ENCODE measurements at places on chromosomes 7 and 10.
A peak's percentile ranks its signal among the peaks of the same experiment; 100 is the strongest.

DNA sequence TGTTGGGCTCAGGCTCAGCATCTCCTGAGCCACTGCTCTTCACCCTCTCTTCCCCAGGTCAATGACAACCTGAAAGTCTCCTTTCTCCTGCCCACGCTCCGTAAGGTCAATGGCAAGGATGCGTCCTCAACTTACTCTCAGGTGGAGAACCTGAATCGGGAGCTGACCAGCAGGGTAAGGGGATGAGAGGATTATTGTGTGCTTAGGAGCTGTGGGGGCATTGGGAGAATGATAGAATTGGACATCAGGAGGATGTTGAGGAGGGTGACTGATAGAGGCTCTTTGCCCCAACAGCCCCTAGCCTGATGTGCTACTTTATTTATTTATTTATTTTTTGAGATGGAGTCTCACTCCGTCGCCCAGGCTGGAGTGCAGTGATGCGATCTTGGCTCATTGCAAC, 1.3 kb downstream of the LRWD1 start:
- DNase-seq: no peak

GRCh38 chr7:45363669-45364068, 206.1 kb downstream of the RAMP3 start:
- no peak for DNase-seq

DNA sequence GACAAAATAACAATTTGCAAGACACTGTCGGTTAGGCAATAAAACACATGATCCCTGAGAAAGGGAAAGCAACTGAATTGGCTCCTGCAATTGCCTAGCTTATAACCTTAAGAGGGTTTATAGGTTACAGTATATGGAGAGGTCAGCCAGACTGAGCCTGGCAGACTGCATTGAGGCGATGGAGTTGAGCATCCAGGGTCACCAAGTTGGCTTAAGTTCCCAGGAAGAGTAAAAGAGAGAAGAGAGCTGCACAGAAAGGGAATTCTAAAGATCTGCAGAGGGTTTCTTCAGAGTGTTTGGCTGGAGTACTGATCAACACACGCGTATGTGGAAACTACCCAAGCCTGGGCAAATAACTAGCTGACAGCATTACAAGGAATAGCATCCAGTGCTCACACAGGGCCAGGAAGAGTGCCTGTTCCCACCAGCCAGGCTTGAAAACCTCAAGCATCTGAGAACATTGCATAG, 11.2 kb downstream of the ANKMY2 start:
- DNase-seq: no peak

DNA sequence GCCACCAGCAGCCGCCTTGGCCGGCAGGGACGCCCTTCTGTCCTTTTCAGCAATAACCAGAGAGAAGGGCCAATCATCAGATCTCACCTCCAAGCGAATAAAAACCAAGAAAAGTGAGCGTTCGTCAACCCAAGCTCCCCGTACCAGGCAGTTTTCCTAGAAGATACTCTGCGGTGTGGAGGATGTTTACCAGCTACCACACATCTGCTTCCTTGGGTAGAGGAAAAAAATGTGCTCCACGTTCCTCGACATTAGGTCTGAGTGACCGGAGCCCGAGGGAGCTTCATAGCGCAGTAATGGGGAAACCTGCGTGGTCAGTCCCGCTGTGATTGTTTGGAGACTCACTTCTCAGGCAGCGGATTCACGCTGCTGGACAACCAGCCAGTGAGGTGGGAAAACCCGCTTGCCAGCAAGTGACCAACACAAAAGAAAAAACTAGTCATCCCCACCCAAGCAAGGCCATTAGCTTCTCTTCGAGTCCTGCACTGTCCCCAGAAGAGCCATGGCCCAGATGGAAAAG, 73.0 kb downstream of the ZRANB1 start:
- DNase-seq: no peak

DNA sequence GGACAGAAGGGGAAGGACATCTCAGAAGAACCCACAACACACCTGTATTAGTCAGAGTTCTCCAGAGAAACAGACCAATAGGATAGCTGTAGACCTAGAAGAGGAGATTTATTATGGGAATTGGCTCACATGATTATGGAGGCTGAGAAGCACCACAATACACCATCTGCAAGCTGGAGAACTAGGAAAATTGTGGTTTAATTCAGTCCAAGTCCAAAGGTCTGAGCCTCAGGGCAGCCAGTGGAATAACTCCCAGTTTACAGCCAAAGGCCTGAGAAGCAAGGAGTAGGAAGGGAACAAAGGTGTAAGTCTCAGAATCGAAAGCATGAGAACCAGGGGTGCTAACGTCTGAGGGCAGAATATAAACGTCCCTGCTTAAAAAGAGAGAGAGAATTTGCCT, 99.6 kb upstream of the AUTS2 start:
- DNase-seq: no peak

GRCh38 chr7:72278550-72278949, 133.6 kb downstream of the CALN1 start:
- no peak for DNase-seq

GRCh38 chr7:66669088-66669487, 40.4 kb downstream of the KCTD7 start:
- DNase-seq: no peak

- no peak for DNase-seq
These were observed 85.6 kb upstream of the SHH start for GRCh38 chr7:155897758-155898386.

DNA sequence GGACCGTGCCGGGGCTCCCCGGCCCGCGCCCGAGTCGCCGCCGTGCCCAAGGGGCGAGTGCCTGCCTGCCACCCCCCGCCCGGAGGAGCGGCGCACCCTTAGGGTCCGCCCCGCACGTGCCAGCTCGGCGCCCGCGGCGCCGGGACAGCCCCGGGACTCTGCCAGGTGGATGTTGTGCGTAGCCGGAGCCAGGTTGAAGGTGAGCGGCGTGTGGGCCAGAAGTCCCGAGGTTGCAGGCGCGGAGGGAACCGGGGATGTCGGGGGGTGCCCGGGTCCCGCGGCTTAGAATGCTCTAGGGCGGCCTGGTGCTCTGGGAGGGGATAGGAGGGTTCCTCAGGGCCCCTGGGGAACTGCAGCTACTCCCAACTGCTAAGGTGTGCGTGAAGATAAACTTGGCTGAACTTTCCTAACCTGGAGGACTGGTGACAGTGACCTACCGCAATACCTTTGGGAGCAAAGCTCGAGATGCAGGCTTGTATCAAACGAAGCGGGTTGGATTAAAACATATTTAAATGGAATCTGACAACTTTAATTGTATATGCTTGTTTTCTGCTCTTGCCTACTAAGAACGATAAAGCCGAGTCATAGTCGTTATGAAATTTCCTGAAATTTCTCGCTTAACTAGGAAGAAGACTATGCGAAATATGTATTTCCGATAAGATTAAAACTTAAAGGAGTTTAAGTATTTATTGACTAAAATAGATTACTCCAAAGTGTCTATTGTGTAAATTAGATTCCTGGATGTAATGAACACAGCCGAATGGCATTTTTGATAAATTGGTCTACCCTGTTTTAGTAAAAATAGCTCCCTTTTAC, at the start of gene CUX1:
Gene CUX1, plus strand, starts transcription at position 156 of the 816 bp plus-strand sequence. Its CDS starts 14 bp downstream, at position 170.
- DNase-seq: peak; percentile 11

GRCh38 chr7:96319439-96319838, 2.5 kb downstream of the SLC25A13 start:
- no peak for DNase-seq

GRCh38 chr7:155439311-155440017, 18.5 kb upstream of the EN2 start:
- DNase-seq: no peak

DNA sequence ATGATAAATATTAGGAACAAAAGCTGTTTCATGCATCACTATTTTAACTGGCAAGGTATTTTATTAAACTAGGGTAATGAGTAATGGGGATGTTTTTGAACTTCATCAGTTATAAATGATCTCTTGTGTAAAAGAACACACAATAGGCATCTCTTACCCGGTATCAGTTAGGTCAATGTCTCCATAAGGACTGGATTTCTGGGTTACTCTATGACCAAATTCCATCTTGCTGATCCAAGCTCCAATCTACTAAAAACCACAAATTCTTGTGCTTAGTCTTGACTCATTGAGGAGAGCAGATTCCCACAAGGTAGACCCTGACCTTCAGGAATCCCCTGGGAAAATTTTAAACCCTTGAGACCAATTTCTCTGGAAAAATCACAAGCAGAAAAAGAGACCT, 1167.7 kb downstream of the XPNPEP1 start:
- no peak for DNase-seq

DNA sequence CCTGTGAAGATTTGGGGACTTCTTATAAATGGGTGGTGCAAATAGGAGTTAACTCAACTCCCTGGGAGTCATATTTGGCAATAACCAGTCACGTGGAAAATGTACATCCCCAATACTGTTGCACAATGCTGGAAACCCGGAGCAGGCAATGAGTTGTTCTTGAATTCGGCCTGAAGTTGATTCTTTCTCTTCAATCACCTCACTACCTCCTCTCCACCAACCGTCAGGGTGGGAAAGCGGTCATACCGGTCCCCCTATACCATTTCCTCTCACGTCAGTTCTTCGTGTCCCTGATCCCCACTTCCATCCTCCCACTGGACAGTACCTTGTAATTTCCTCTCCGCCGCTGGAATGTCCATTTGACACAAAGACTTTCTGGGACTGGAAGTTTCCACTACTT, 2.8 kb downstream of the GIMAP5 start:
- DNase-seq: no peak

- no peak for DNase-seq
These were observed 13.6 kb upstream of the ITGB1 start for GRCh38 chr10:32971536-32972091.

DNA sequence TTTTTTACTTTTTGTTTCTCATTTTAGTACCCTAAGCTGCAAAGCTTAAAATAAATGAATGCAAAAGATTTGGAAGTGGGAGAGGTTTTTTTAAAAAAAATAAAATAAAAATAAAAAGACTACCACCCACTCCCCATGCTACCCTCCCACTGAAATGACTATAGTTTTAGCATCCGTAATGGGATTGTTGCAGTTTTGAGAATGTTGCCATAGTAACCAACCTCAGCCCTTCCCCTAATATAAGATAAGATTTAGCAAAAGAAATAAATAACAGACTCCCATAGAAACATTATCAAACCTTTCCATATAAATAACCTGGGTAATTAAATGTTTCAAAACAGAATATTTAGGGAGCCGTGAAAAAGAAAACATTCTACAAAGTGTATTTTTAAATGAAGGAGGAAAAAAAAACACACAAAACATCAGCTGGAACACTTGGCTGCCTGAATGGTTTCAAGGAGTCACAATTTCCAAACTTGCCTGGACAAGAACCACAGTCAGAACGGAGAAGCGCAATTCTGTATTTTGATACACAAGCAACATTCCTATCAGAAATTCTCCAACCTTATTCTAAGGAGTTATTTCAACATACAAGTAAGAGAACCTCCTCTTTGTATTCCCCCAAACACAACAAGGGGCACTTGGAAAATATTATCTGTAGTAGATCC, 57.4 kb downstream of the DGKI start:
- no peak for DNase-seq

DNA sequence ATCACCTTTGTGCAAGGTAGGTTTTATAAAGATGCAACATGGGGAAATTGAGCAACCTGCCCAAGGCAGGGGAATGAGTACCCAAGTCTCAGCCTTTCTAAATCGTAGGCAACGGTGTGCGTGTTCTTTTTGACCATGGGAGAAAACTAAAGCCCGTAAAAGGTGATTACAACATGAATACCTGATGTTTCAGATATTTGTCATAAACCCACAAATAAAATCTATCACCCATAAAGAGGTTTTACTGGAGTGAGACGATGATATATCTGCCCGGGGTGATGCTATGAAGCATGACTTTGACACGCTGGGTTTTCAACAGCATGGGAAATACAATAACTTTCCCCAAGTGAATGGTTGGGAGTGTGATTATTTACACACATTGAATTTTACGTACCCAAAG, 406.3 kb upstream of the KLF6 start:
- no peak for DNase-seq

Measured in Calu3 (cell line).